ENCODE measurements at places on chromosomes 7 and 10.

DNA sequence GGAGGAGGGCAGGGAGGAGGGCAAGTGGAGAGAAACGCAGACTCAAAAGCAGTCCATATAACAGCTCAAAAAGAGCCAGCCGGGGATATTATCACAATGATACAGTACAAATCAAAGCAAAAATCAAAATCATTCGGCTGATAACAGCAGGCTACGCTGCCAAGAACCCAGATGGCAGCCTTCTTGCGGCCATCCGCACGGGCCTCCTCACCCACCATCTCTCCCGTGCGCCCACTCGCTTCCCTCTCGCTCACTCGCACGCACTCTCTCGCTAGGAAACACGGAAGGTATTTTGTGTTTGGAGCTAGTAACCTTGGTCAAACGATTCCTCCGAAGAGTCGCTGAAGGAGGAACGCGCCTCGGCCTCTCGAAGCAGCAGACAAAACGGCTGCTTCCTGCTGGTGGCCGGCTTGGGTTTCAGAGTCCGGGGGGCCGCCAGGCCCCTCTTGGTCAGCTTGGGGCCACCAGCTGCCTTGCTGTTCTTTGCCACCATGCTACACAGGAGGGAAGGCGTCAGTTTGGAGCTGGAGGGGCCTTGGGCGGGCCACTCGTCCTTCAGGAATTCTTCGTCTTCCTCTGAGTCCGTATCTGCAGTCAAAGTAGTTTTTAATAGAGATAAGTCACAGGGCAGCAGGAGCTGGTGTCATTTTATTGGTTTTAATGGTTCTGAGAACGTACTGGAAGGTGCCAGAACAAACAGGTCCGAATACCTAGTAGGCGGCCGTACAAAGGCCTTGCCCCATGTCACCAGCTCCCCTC is 68.9 kb downstream of the SLC29A4 start:
- no peak for DNase-seq

GRCh38 chr7:70975754-70976153 is 156.2 kb upstream of the GALNT17 start:
- DNase-seq, result no peak

- DNase-seq, result no peak
Observed at GRCh38 chr10:123999261-123999660, 94.1 kb downstream of the CHST15 start.

GRCh38 chr7:29793507-29793906 is 12.8 kb upstream of the WIPF3 start:
- DNase-seq, result no peak

DNA sequence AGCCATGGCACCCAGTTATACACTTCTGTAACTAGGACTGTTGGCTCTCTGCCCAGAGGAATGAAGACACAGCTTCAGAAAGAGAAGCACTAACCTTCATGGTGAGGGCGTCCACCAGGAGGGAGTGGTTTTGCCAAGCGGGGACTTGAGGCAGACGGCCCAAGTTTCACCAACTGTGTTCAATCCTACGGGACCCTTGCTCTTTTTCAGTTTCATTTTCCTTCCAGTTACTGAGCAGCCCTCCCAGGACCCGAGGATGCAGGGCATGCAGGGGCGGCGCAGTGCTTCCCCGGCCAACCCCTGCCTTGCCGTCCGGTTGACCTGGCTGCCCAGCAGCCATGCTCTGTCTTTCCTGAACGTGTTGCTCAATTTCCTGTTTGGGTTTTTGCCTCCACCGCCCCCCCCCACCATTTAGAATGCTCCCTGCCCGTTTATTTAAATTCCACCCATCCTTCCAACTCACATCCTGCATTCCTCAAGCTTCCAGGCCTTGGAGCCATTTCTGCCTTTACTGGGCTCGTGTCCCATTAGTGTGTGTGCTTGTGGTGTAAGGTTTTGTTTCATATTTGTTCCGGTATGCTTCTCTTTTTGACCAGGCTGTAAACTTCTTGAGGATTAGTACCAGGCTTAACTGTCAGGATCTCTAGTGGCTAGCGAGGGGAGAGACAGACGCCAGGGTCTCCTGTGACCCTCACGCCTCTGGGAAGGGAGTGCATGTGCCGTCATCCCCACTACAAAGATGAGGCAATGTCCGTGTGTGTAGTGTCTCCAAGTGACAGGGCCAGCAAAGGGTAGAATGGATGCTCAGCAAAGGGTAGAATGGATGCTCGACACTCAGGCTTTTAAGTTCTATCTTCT is 31.6 kb downstream of the IL15RA start:
- DNase-seq, result no peak

- DNase-seq, result no peak
Observed at GRCh38 chr10:97726636-97727178, 10.2 kb upstream of the ZFYVE27 start.

- DNase-seq, result no peak
Observed at GRCh38 chr7:133434246-133434865, 181.5 kb downstream of the EXOC4 start.

DNA sequence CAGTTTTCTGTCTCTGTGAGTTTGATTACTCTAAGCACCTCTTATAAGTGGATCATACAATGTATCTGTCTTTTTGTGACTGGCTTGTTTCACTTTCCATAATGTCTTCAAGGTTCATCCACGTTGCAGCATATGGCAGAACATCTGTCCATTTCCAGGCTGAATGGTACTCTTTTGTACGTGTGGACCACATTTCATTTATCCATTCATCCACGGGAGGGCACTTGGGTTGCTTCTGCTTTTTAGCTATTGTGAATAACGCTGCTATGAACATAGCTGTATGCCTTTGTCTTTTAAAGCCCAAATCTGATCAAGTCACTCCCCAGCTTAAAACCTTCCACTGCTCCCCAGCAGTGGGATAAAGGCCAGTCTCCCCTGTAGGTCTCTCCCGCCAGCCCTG is 31.5 kb downstream of the EGFR start:
- DNase-seq, result no peak

DNA sequence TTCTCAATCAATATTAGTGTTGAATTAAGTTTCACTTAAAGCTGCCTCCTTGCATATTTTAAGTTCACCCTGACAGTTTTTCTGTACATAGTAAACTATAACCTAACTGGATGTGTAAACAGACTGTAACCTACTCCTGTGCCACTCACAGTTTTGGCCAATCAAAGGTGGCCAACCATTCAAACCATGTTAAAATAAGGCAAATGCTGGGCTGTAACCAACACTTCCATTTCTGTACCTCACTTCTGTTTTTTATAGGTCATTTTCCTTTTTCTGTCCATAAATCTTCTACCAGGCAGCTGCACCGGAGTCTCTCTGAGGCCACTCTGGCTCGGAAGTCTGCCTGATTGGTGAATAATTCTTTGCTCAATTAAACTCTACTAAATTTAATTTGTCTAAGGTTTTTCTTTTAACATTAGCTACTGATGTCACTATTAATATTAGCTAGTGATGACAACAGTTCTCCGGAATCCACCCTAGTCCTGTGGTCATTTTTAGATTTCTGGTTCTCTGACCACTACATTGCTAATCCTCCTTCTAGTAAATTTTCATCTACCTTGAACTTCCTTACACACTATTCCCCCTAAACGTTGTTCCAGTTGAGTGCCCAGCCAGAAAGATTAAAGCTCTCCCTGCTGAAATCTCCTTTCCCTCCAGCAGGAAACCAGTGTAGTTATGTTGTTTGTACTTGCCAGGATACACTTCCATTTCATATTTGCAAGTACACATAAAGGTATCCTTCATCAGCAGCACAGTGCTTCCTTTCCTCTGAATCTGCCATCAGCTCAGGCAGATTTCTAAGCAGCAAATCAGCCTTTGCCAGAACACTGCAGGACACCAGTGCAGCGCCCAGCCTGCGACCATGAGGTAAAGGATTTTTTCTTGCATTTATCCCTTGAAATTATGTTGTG is 18.6 kb upstream of the IFIT2 start:
- DNase-seq, result no peak

DNA sequence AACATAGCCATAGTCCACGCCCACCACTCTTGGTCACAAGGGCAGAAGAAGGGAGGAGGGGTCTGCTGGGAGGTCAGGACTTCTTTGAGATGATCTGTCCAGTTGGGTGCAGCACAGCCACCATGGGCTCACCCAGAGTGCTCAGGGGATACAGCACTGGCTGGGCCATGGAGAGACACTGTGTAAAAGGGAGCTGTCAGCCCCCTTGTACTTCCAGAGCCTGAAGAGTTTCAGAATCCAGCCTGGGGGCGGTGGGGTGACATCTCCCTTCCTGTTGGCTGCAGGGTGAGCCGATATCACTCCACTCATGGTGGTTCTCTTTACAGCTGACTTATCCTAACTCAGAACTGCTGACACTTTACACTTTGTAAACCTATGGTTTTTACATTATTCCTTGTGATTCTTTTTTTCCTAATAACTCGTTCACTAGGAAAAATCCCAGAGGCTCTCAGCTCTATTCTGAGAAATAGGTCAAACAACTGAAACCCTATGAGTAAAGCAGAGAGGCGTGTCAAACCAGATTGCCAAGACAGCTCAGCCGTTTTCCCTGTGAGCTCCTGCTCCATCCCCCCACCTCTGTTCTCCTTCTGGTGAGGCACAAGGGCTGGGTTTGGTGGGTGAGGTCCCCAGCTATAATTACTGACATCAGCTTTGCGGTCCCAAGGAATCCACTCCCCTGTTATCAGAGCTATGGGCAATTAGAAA is 3.2 kb upstream of the MRPS24 start:
- DNase-seq, result no peak

DNA sequence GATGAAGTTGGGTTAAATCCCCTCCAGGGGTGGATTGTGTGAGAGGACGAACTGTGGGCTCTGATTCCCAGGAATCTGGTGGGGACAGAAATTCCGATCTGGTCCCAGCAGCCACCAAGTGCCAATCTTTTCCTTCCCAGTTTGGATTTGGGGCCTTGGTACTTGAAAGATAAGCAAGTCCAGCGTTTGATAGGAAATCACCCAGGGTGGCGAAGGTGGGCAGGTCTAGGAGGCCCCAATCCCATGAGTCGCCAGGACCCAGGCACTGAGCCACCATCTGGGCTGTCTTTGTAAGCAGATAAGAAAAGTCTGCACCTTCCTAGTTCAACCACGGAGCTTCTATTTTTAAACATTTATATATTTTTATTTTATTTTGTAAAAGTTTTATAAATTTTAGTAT is 122.6 kb upstream of the LSM8 start:
- DNase-seq, result no peak

- no peak for DNase-seq
Observed at GRCh38 chr10:14696821-14697220, 77.9 kb downstream of the FAM107B start.

- no peak for DNase-seq
Observed at GRCh38 chr10:62540389-62540788, 166.2 kb downstream of the ZNF365 start.

- no peak for DNase-seq
Observed at GRCh38 chr10:70616761-70617160, 14.2 kb upstream of the PRF1 start.

DNA sequence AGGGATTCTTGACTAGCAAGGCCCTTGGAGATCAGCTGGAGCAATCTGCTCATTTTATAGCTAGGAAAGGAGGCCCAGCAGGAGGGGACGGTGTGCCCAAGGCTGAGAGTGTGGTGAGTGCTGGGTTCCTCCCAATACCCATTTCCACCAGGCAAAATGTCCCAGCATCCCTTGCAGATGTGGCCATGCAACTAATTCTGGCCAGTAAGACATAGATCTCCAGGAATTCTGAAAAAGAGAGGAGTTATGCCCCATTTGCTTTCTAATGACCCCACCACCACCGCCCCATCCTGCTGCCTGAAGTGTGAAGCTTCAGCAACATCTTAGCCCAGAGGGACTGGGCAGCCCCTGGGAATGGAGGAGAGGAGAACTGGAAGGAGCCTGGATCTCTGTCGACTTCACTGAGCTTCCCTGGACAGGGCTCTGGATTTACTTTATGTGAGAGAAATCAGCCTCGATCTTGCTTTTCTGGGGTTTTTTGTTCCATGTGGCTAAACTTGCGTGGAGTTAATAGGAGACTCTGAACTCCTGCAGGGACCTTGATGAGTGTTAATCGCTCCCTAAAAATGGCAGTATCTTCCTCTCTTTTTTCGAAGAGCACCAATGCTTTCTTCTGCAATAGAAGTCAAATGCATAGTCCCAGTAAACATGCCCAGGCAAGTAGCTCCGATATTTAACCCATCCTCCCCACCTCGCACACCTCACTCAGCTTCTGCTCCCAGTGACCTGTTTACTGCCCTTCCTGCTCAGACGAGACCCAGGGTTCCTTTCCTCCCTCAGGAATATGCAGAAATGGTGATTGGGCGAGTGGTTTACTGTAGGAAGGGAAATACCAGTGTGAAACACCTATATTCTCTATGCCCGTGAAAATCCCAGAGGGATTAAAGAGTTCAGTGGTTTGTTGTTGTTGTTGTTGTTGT is 127.5 kb upstream of the GPR26 start:
- DNase-seq, result no peak

- no peak for DNase-seq
Observed at GRCh38 chr10:30738416-30738815, 108.9 kb upstream of the LYZL2 start.

GRCh38 chr10:71476228-71477011 is 79.7 kb downstream of the CDH23 start:
- DNase-seq, result no peak

DNA sequence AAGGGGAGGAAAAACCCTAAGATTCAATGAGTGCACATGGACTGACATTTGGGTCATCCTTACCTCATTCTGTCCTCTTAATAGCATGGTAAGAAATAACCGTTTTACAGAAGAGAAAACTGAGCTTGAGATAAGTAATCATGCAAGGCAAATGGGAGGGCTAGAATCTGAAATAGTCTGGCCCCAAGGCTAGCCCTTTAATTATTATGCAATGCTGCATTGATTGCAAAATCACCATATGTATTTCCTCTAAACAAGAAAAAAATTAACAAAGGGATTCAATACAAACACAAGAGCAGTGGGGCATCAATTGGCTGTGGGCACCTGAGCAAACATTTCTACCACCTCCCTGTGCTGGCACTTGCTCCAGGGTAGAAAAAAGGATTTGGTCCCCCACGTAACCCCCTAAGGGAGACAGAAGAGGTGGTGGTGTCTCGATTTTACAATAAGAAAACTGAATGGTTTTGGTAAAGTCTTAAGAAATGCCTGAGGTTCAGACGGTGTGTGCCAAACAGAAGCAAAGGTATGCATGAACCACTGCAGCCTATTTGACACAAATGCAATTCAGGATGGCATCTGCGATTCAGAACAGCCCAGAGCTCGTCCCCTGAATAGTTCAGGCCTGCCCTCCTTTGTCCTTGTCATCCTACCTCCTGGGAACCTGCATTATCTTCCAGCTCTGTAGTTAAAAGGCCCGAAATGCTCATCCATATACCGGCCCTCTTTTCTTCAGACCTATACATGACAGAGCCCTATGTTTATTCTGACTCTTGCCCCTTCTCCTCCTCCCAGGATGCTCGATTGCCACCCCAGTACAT is 23.6 kb downstream of the PIP4K2A start:
- no peak for DNase-seq

DNA sequence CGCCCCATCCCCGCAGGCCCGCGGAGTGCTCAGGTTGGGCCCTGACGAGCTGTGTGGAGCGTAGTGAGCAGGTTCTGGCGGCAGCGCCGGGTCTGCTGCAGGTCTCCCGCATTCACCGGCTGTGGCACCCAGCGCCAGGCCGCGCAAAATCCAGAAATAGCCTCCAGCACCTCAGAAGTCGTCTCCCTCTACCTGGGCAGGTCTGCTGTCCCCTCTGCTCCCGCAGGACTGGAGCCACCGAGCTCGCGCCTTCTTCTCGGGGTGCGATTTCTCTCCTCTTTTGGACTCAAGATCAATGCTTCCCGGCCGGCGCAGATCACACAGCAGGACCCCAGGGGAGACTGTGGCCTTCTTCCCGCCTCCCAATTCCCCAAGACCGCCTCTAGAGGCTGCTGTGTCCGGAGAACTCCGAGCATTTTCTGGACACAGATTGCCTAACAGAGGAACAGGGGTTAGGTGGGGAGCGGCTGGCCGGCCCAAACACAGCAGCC is 8.4 kb downstream of the TLX1 start:
- no peak for DNase-seq

- DNase-seq, result no peak
Observed at GRCh38 chr7:25636871-25637283, 408.6 kb upstream of the NPVF start.

Data from stimulated activated naive CD8-positive, alpha-beta T cell treated with anti-CD3 and anti-CD28 coated beads, Interleukin-15, Interleukin-2, amounts not matched to agents 100 U/mL and 50 U/mL, for 24 hours (primary cell).